ENCODE measurements at places on chromosomes 12 and 14.
A peak's percentile ranks its signal among the peaks of the same experiment; 100 is the strongest.

GRCh38 chr12:62660756-62661155, 194.1 kb downstream of the MON2 start:
- peak; percentile 86 for DNase-seq

- DNase-seq, result no peak
Measured at GRCh38 chr14:63654346-63654745, 12.7 kb upstream of the WDR89 start.

- no peak for DNase-seq
Measured at GRCh38 chr12:75842090-75842489, 189.5 kb downstream of the PHLDA1 start.

DNA sequence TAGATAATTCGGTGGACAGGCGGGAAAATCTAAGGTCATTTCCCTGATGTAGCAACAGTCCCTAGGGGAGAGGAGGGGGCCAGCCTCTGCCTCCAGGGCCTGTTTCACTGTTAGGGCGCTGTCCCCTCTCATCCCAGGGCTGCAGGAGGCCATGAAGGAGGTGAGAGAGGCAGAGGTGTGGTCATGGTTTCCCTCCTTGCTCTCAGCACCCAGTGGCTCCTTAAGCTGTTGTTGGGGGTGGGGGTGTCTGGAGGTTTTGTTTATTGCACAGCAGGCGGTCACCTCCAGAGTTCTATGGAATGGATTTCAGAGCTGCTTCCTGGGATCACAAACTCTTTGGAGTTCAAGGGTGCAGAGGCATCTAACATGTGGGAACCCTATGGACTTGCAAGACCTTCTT, 212.5 kb upstream of the RTL1 start:
- DNase-seq, result no peak

DNA sequence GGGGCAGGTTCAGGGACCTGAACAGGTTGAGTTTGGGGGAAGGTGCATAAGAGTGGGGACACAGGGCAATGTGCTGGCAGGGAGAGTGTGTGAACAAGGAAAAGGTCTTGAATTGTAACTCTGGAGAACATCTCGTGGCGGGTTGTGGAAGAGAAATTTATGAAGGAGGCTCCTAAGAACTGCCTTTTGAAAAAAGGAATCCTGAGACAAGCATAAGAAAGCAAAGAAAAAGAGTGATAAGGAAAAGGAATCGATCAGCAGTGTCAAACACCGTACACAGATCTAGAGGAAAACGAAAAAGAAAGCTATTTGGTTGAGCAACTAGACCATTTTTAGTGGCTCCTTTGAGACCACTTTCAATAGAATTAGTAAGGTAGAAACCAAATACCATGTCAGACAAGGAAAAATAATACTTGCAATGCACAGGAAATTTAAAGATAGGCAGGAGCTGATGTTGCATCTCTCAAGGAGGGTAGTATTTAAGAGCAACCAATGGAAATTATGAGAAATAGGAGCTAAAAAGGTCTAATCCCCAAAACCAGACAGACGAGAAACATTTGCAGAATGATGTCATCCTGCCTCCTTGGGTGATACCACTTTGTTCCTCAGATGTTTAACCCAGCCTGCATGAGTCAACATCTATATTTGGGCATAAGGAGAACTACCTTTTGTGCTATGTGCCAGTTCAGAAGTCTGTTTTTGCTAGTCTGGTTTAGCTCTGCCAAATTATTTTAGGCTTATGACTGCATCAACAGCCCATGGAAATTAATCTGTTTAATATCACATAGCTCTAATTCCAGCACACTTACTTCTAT, 64.5 kb upstream of the STK38L start:
- DNase-seq, result peak; percentile 95

GRCh38 chr14:72715215-72715849, 178.6 kb downstream of the DPF3 start:
- no peak for DNase-seq

DNA sequence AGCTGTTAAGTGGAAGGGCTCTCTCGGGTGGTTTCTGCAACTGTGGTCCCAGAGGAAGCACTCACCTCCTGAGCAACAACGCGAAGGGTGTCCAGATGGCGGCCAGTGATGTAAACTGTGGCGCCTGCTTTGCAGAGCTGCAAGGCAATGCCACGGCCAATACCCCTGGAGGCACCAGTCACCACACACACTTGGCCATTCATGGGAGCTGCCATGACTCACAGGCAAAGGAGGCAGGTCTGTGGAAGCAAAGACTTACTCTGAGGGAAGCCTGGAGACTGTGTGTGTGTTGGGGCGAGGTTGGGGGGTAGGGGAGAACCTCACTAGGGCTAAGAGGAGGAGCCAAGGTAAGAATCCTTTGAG, 707 bp downstream of the DHRS1 start:
- peak; percentile 28 for DNase-seq

GRCh38 chr12:25716842-25717241, 163.8 kb upstream of the LMNTD1 start:
- no peak for DNase-seq

GRCh38 chr12:81992461-81992860, 233.3 kb upstream of the PPFIA2 start:
- DNase-seq, result peak; percentile 58

DNA sequence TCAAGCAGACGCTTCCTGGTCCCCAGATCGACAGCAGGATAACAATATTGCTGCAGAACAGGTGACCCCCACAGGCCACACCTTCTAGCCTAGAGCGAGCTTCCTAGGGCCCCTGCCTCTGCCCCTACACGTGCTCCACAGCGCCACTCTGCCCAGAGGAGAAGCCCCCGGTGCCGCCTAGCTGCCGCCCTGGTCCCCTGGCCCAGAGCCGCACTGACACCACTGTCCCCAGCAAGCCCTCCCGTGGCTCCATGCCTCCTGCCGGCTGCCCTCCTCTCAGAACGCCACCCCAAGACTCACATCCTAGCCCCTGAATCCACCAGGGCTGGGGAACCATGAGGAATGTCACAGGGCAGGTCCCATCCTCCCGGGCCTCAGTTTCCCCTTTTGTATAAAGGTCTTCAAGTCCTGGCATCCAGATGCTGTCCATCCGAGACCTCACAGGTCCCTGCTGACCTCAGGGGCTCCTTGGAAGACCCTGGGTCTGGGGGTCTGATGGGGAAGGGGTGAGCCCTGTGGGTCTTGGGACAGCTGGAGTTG, 31.0 kb downstream of the JAG2 start:
- DNase-seq, result no peak

DNA sequence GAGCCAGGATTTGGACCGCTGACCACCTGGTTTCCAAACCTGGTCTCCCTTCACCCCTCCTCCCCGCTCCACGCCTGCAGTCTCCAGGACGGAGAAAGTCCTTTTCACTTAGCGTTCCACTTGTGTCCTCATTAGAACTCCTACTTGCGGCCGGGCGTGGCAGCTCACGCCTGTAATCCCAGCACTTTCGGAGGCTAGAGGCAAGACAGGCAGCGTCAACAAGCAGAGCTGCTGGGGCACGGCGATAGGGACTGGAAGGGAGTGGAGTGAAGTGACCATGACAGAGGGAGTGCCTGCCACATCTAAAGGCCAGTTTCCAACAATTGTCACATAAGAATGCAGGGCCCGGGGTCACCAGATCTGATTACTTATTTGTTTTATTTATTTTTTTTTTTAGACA, 132.5 kb upstream of the NCOR2 start:
- DNase-seq, result no peak

- DNase-seq, result no peak
Measured at GRCh38 chr12:87982208-87982607, 47.0 kb downstream of the C12orf50 start.

Data from inflammatory macrophage treated with lipopolysaccharide for 4 hours (primary cell).